HT1080 (cell line): ENCODE measurements at places on chromosomes 6 and 20. TPM values are rescaled to one million over a fixed set of nuclear protein-coding genes. Genes with fewer than 3 reads are reported as not detected.
A peak's percentile ranks its signal among the peaks of the same experiment; 100 is the strongest.

SLC26A8 gene
- 0.26 and 0.27 TPM in 2 replicates for total RNA-seq

RPRD1B gene
- total RNA-seq = 14.0 and 21.2 TPM in 2 replicates

C6orf58 gene
- total RNA-seq = 0.10 TPM in 1 of 2 replicates, not detected in the other

SLC22A16 gene
- not detected in 2 replicates for total RNA-seq

SIRPA gene
- 6.1 and 8.9 TPM in 2 replicates for total RNA-seq

DNA sequence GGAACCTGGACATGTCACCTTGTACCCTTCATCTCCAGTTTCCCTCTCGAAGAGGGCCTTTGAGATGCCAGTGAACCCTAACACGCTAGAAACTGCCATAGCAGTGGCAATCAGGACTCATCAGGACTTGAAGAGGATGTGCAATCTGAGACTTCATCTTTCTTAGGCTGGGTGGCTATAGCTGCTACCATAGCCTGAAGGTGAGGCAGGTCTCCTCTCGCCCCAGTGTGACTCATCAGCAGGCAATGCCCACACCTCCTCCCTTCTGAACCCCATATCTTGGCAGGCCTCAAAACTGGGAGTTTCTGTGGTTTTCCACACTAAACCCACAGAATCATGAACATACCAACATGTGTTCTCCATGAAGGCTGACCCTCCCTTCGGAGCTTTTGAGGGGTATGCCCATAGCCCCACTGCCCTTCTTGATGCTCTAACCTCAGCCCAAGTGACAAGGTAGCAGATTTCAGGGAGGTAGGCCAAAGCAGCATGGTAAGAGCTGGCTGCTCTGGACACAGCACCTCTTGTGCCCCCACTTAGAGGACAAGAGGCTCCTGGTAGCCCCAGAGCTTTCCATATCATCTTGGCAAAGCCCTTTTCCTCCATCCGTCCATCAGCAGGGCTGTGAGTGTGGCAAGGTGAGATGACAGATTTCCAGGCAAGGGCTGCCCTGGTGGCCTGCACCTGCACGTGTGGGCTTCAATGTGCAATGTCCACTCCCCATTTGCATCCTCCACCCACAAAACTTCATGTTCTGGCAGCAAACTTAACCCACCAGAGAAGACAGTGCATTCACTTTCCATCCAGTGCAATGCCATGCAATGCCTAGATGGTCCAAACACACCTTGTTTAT, 2.6 kb downstream of the BLCAP start:
- peak; percentile 46 for DNase-seq

- peak; percentile 77 for DNase-seq
Measured at GRCh38 chr6:16243055-16243454, 4.7 kb downstream of the GMPR start.

DNA sequence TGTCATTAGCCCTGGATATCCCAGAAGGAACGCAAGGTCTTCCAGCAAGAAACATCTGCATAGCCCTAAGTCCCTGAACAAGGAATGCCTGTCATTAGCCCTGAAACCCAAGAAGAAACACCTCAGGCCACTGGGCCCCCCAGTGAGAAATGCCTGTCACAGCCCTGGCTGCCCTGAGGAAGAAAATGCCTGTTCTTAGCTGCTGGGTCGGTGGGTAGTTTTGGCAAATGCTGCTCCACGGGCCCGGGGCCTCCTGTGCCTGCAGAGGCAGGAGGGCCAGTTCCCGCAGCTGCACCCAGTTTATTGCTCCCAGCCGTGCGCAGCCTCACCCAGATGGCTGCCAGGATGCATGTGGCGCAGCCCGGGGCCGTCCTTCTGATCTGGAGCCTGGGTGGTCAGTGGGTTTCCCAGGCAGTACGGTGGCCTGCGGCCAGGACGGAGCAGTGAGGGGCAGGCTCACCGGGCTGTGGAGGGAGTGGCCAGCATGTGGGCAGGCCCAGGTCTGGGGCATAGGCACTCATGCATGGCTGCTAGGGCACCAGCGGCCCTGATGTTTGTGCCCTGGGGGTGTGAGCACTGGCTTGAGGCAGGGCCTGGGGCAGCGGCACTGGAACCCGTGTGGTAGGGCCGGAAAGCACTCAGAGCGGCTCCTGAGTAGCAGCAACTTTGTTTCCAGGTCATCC, 219.0 kb downstream of the ERMARD start:
- DNase-seq = no peak

DNA sequence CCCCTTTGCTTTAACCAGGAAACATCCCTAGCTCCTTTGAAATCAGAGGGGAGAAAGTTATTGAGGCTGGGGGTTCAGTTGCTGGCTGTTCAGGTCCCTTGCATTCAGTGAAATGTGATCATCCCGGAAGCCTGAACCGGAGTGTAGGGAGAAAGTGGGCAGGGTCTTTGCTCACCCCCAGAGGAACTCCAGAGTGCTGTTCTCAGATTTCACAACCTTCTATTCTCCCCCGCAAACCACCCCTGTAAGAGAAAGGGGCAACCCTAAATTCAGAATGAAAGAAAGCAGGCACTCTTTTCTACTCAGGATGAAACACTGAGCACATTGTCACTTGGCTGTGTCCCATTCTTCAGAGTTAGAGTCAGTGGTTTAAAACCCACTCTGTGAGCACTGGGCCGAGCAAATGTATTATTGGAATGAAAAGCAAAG, 139.8 kb downstream of the KHDC1L start:
- DNase-seq = no peak

- DNase-seq = no peak
Measured at GRCh38 chr6:23176471-23176870, 607.1 kb downstream of the HDGFL1 start.

- DNase-seq = peak; percentile 98
Measured at GRCh38 chr6:73704260-73704659, 8.3 kb downstream of the CD109 start.

- no peak for DNase-seq
Measured at GRCh38 chr6:118677193-118677592, 25.8 kb upstream of the CEP85L start.

DNA sequence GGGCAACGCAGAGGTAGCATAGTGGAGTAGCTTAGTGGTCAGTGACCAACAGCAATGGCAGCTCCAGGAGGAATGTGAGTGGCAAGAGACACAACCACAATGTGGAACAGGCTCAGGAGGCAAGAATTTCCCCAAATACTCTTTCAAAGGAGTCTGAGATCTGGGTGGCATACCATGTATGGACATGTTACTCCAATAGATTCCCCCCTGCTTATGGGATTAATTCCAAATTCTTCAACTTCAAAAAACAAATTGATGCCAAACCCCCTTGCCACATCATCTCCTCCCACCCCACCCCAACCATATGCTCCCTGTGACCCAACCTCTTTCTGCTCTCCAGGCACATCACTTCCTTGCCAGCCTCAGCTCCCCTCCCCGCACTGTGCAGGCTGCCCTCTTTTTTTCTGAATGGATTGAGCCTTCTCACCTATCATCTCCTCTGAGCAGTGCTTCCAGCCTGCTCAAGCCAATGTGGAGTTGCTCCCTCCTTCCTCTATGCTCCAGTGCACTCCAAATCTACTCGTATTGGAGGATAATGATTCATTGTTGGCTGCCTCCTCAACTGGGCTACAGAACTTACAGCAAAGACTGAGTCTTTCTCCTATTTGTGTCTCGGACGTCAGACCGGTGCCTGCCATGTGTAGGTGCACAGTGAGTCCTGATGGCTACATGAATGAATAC, 93.0 kb upstream of the CEP85L start:
- peak; percentile 75 for DNase-seq

DNA sequence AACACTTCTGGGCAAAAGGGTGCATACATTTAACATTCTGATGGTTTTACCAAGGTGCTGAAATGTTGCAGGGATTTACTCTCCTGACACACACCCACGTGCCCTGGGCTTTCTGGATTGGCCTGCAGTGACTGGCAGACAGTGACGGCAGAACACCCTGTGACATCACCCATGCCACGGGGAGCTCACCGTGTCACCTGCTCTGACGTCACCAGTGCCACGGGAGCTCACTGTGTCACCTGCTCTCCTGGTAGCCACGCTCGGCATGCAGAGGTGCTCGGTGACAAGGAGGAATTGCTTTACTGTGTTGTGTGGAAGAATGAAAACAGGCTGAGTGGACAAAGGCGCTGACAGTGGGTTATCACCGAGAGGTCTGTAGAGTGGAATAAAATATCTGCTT, 99.3 kb downstream of the RAMACL start:
- DNase-seq = no peak

- DNase-seq = peak; percentile 45
Measured at GRCh38 chr6:113103634-113104361, 753.3 kb upstream of the MARCKS start.

DNA sequence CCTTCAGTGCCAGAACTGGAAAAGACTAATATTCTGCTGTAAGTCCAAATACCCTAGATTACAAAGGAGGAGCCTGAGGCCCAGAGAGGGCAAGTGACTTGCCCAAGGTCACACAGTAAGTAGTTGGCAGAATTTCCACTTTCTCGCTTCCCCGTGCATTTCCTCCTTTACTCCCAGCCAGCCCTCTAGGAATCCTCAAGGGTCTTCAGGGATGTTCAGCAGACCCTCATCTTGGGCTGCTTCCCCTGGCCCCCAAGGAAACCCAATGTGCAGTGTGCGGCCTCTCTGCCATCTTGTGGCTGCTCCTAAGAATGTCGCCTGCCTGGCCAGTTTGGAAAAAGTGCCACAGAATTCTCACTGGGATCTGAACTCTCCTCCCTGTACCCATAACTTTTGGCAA, 217.7 kb upstream of the LRFN2 start:
- DNase-seq = no peak

GRCh38 chr20:48627737-48628128, 200.1 kb downstream of the PREX1 start:
- DNase-seq = no peak

DNA sequence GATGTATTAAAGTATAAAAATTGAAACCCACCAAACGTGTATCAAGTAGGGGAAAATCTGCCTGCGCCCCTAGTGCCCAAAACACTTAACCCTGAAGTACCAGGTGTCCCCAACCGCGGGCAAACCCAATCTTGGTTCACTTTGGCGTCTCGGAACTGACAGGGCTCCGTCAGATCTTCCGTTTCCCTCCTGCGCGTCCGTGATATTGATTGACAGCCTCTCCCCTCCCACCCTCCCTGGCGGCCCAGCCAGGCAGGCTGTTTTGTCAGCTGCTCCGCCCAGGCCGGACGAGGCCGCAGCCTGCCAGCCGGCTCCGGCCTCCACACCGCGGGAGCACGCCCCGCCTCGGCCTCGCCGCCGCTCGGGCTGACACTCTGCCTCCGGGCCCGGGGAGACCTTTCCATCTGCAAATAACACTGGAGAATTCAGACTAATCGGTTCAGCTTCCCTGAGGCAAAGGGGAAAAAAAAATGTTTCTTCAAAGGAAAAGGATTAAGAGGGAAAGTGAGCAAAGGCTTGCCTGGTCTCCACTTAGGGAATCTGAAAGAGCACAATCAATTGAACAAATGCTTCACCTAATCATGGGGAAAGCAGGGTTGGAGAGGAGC, 234.9 kb upstream of the MCHR2 start:
- peak; percentile 57 for DNase-seq

DNA sequence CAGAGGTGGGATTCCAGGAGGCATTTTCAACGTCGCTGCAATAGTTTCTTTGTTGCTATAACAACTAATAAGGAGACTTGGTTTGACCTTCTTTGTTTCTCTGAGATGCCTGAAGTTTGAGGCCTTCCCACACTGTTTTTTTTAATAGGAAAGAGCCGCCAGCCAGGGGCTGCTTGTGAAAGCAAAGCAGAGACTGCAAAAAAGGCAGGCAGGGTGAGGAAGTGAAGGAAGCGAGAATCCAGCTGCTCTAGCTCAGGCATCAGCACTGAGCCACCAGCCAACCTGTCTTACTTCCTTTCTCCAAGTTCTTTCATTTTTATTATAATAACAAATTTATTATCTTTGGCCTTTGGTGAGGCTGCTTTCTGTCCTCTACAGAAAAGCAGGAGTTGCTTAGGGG, 179.1 kb downstream of the DOK5 start:
- DNase-seq = no peak

GRCh38 chr6:165722022-165722421, 59.0 kb upstream of the PDE10A start:
- DNase-seq = no peak

DNA sequence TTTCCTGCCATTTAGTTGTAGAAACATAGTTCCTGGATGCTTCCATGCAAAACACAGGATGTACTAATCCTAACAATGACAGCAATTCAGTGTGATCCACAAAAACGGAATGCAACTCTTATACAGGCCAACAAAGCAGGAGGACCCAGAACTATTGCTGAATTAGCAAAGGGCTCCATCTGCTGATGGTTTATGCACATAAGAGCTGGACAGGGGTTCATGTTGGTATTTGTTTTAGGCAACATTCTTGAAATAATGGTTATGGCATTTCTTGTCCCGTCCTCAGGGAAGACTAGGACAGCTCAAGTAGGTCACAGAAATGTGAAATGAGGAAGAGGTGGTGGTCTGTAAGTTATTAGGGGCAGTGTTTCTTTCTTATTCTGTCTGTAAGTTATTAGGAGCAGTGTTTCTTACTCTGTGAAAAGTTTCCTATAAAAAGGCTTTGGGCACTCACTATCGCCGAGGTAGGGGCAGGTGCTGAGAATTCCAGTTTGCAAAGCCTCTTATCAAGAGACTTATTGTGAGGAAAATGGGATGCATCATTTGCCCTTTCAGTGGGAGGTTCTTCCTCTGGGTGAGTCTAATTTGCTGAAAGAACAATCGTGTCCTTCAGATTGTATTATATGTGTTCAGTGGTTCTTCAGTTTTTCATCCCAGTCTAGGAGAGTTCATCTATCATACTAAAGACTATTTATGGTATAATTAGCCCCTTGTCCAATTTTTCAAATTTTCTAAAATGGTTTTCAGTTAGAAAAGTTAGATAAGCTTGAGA, 171.1 kb downstream of the MCHR2 start:
- peak; percentile 58 for DNase-seq

DNA sequence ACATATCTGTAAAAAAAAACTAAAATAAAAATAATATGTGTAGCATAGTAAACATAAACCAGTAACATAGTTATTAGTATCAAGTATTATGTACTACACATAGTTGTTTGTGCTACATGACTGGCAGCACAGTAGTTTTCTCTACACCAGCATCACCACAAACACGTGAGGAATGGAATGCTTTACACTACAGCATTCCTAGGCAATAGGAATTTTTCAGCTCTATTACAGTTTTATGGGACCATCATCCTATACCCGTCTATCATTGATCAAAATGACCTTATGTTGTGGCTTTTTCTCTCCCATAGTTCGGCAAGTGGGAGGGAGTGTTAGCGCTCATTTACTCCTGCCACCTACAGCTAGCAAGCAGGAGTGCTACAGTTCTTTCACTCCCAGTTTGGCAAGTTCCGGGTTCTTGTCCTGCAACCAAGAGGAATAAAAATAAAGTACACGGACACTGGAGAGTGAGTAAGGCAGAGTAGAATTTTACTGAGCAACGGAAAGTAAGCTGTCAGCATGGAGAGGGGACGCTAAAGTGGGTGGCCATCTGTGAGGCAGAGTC, 196.8 kb upstream of the HSF2 start:
- DNase-seq = no peak

- DNase-seq = no peak
Measured at GRCh38 chr6:111549168-111549567, 56.5 kb downstream of the TRAF3IP2 start.
